ENCODE measurements at places on chromosomes 11 and 22. TPM values are rescaled to one million over a fixed set of nuclear protein-coding genes. Genes with fewer than 3 reads are reported as not detected.

LDHAL6A gene
- polyA plus RNA-seq: 0.79 TPM

GRCh38 chr11:112293614-112294013 lies 33.0 kb upstream of the PLET1 start:
- H3K4me3 ChIP-seq: no peak overlapping the region
- peaks cover 4% of the 10 kb centered on the region for H3K27me3 ChIP-seq
- peaks cover 22% of the 10 kb centered on the region for H3K4me1 ChIP-seq
- peaks cover 5% of the 10 kb centered on the region for H3K36me3 ChIP-seq

- H3K27me3 ChIP-seq: peaks cover 5% of the 10 kb centered on the region
- peak overlapping the region; percentile 9 for H3K27ac ChIP-seq
- DNase-seq: no peak
- H3K4me1 ChIP-seq: peaks cover 23% of the 10 kb centered on the region
- H3K4me3 ChIP-seq: no peak overlapping the region
These were observed 6.3 kb upstream of the FXYD2 start for GRCh38 chr11:117830674-117831351.

- no peaks in the 10 kb centered on the region for H3K27me3 ChIP-seq
- H3K4me3 ChIP-seq: no peak overlapping the region
- DNase-seq: no peak
- H3K4me1 ChIP-seq: no peaks in the 10 kb centered on the region
- no peaks in the 10 kb centered on the region for H3K36me3 ChIP-seq
- H3K27ac ChIP-seq: no peak overlapping the region
These were observed 263.0 kb downstream of the OPCML start for GRCh38 chr11:133269267-133269666.

- H3K36me3 ChIP-seq: no peaks in the 10 kb centered on the region
- no peak overlapping the region for H3K27ac ChIP-seq
- DNase-seq: no peak
- no peak overlapping the region for H3K4me3 ChIP-seq
- peaks cover 5% of the 10 kb centered on the region for H3K27me3 ChIP-seq
- H3K4me1 ChIP-seq: no peaks in the 10 kb centered on the region
These were observed 104.9 kb downstream of the C11orf87 start for GRCh38 chr11:109526931-109527330.

RASD2 gene
- not detected for polyA plus RNA-seq

- DNase-seq: peak; percentile 27
- peak overlapping the region; percentile 78 for H3K4me3 ChIP-seq
- peaks cover 25% of the 10 kb centered on the region for H3K4me1 ChIP-seq
- H3K27me3 ChIP-seq: peaks cover 33% of the 10 kb centered on the region
- H3K36me3 ChIP-seq: no peaks in the 10 kb centered on the region
- peak overlapping the region; percentile 73 for H3K27ac ChIP-seq
These were observed 25.4 kb downstream of the TP53AIP1 start for GRCh38 chr11:128917144-128917724.

Measured in immature natural killer cell (primary cell).